ENCODE measurements at places on chromosomes 16 and 17.

- no peak for DNase-seq
Observed at GRCh38 chr17:72580321-72581127, 459.7 kb downstream of the SOX9 start.

- DNase-seq = no peak
Observed at GRCh38 chr17:2856727-2857126, 60.5 kb downstream of the RAP1GAP2 start.

GRCh38 chr16:85417156-85417860 lies 195.8 kb upstream of the GSE1 start:
- DNase-seq = peak; percentile 46

DNA sequence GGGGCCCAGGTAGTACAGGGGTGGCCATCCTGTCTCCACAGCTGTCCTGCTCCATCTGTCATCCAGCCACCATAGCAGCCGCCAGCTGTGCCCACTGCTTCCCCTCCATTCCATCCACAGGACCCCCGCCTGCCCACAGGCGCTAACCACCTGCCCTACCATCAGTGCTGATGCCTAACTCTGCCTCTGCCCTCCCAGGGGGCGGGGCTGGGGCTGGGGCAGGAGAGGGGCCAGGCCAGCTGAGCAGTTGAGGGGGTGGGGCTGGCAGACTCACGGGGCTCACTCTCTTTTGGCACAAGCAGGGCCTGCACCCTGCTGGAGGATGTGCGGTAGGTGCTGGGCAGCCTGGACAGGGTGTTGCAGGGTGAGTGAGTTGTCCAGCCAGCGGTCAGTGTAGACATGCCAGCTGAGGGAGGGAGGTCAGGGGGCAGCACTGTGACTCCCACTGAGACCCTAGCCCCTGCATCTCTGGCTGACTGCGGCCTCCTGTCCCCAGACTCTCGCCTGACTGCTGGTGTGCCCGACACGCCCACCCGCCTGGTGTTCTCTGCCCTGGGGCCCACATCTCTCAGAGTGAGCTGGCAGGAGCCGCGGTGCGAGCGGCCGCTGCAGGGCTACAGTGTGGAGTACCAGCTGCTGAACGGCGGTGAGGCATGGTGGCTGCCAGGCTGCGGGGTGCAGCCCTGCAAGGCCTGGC lies 9.6 kb downstream of the GALK1 start:
- DNase-seq = no peak

- DNase-seq = peak; percentile 35
Observed at GRCh38 chr17:77593081-77593480, 365.4 kb upstream of the TNRC6C start.

GRCh38 chr17:17545031-17545820 lies 46.3 kb downstream of the PEMT start:
- no peak for DNase-seq

- peak; percentile 75 for DNase-seq
Observed at GRCh38 chr17:57948555-57949420, 6.4 kb downstream of the CUEDC1 start.

DNA sequence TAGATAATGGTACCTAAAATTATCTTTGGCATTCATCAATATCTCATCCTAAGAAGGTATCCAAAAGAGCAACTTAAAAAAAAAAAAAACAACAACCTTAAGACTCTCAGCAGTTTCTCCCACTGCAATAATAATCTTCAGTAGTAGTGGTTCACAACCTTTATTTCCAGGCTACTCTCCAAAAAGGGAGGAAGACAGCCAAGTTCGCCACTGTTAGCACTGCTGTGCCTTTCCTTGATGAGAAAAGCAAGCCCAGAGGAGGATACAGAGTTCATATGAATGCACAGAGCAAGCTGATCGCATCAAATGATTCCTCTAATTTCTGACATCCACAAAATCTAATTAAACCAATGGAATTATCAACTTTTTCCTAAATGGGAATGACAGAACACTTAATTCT lies 199.4 kb downstream of the AATF start:
- no peak for DNase-seq

GRCh38 chr16:29653471-29653870 lies 9.6 kb upstream of the SPN start:
- no peak for DNase-seq

- DNase-seq = no peak
Observed at GRCh38 chr16:81142864-81143263, 46.7 kb upstream of the GCSH start.

DNA sequence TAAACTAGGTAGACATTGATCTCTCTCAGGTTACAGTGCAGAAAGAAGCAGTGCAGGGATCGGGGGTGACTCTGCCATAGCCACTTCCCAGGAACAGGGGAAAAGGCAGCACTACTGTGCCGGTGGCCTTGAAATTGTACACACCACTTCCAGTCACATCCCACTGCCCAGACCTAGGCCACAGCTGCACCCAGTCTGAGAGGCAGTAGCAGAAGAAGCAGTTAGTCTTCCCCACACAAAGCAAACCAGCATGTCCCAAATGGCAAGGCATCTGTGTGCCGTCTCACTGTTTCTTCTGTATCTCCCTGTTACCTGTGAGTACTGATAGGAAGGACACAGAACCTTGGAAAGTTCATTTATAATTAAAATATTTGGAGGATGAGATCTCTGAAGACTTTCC lies 47.0 kb downstream of the TMC6 start:
- no peak for DNase-seq

DNA sequence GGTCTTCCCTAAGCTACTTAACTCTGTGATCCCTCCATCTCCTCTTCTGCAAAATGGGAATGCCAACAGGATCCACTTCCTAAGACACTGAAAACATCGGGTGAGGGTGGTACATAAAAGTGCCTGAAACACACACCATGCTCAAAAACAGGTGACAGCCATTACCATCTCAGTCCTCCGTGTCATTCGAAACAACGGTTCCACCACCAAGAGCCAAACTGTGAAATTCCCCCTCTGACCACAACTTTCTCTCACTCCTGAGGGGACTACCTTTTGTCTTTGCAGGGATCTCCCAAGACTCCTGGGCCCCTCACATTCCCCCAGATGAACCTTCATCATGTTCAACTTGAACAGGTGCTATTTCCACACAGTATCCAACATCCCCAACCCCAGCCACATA lies 37.0 kb downstream of the NUBP1 start:
- no peak for DNase-seq

- DNase-seq = no peak
Observed at GRCh38 chr17:4505187-4505586, 6.5 kb downstream of the SPNS2 start.

DNA sequence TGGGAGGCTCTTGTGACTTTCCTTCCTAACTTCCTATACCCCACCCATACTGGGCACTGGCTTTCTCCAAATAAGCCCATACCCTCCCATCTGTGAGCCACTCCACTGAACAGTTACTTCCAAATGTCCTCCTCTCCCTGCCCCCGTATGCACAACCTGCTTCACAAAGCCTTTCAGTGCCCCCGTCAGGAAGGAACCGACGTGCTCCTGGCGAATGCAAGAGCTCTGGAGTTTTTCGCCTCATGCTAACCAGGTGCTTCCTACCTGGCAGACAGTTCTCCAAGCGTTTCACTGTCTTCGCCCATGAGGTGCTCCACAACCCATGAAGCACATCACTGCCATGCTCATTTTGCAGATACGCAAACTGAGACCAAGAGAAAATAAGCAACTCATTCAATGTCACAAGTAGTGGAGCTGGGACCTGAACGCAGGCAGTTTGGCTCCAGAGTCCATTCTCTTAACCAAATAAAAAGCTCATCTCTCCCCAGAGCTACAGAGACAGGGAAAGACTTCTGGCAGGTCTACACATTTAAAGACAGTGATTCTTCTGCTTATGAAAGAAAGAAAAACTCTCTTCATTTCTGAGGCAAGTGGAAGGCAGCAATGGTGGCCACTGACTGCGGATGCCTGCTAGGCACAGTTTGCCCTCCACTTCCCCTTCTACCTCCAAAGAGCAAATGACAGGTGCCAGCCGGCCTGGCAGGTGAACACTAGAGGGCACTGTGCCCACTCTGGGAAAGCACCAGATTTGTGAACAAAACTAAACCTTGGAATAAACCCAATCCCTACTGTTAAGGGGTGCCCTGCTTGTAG lies 23.8 kb downstream of the SPHK1 start:
- no peak for DNase-seq

DNA sequence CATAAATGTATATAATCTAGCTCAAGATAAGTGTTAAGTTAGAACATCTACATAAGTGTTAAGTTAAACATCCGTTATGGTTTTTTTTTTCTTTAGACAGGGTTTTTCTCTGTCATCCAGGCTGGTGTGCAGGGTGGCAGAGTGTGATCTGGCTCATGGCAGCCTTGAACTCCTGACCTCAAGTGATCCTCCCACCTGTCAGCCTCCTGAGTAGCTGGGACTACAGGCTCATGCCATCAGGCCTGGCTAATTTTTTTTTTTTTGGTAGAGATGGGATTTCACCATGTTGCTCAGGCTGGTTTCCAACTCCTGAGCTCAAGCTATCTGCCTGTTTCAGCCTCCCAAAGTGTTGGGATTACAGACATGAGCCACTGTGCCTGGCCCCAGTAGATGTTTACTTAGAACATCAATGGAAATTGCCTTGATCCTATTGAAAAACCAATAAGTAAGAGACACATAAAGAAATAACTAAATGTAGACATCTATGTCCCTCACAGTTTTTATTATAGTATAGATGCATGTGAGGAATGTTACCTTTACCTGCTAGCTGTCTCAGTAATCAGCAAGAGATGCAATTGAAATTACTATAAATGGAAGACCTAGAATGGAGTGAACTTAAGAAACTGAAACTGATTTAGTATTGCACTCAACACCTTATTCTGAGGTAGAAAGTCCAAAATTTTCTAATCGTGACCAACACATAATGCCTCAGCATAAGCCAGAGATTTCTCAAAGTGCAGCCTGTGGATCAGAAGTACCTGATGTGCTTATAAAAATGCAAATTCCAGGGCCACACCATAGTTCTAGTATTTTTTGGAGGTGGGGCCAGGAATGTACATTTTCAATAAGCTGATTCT lies 5.5 kb upstream of the FAM20A start:
- no peak for DNase-seq

GRCh38 chr16:20271893-20272292 lies 55.4 kb downstream of the GP2 start:
- DNase-seq = no peak

DNA sequence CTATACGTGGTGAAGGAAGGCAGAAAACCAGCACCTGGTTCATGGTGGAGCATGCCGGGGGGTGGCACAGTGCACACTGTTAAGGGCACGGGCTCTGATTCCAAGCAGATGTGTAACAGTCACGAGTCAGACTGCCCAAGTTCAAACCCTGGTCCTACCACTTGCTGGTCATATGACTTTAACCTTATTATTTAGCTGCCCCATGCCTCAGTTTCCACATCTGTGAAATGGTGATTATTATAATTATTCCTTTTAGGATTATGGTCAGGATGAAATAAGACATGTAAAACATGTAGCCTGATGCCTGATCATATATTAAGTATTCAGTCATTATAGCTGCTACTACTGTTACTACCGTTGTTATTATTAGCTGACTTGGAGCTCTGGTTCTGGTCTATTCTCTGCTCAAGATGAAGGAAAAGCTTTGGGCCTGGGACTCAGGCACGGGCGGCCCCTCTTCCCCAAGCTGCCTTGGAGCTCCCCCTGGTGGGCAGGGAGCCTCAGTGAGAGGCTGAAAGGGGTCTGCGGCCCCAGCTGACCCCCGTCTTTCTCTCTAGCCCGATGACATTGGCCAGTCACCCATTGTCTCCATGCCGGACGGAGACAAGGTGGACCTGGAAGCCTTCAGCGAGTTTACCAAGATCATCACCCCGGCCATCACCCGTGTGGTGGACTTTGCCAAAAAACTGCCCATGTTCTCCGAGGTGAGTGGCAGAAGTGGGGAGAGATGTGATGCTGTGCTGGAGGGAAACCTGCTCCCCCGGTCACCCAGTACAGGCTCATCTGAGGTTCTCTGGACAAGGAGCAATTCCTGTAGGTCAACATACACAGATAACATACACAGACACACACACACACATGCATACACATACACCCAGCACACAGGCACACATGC lies 14.0 kb downstream of the NR1D1 start:
- no peak for DNase-seq

GRCh38 chr17:78995761-78996451 lies 13.7 kb downstream of the CANT1 start:
- peak; percentile 72 for DNase-seq
